Naive thymus-derived CD4-positive, alpha-beta T cell (primary cell): ENCODE measurements at places on chromosomes 7 and 10. TPM values are rescaled to one million over a fixed set of nuclear protein-coding genes. Genes with fewer than 3 reads are reported as not detected.

The SEC31B gene
- total RNA-seq = 63.1 TPM

The GDF10 gene
- 0.16 TPM for total RNA-seq

The GNAT3 gene
- total RNA-seq = not detected

The FLNC gene
- total RNA-seq = 0.05 TPM

The PRTFDC1 gene
- total RNA-seq = 1.7 TPM

The OR6B1 gene
- total RNA-seq = not detected in 2 replicates

The TAS2R3 gene
- total RNA-seq = 1.9 TPM

The AUTS2 gene
- total RNA-seq = 5.3 TPM

The MYO1G gene
- total RNA-seq = 31.7 TPM

The CYP2C19 gene
- total RNA-seq = not detected

The ZNF239 gene
- total RNA-seq = 1.9 TPM

The ZNF365 gene
- total RNA-seq = 0.24 TPM

The ALOX5 gene
- total RNA-seq = 1.2 TPM

The OIT3 gene
- total RNA-seq = not detected

The NXPH1 gene
- total RNA-seq = not detected
